Uterus (tissue), 4 donors: ENCODE measurements at places on chromosomes 16 and 17. TPM values are rescaled to one million over a fixed set of nuclear protein-coding genes. Genes with fewer than 3 reads are reported as not detected.

CDRT15 gene
- not detected for total RNA-seq

NATD1 gene
- total RNA-seq: 2.6 TPM

GPT2 gene
- total RNA-seq: 1.5 TPM

- DNase-seq: no peak
- peaks cover 10% of the 10 kb centered on the region for H3K4me1 ChIP-seq
- no peak overlapping the region for H3K4me3 ChIP-seq
- no peaks in the 10 kb centered on the region for H3K27me3 ChIP-seq
Observed at GRCh38 chr16:30700491-30700890, 1.5 kb downstream of the SRCAP start.

GRCh38 chr17:37170881-37171425 lies 204.8 kb upstream of the C17orf78 start:
- H3K27me3 ChIP-seq: no peaks in the 10 kb centered on the region
- H3K4me3 ChIP-seq: no peak overlapping the region
- no peak for DNase-seq
- H3K36me3 ChIP-seq: no peaks in the 10 kb centered on the region
